ENCODE measurements at places on chromosomes 13 and 19.

DNA sequence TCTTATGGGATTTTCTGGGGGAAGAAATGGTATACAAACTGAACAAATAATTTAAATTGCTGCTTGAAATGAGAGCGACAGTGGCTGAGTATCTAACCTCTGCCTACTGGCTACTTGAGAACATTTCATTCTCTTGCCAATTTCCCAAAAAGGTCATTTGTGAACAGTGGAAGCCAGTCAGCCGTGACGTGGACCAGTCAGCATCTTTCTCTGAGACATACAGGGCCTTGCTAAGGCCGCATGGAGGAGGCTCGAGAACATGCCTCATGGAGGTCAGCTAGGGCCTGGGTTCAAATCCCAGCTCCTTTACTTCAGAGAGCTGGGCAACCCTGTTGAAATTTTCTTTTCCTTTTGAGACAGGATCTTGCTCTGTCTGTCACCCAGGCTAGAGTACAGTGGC lies 20.3 kb downstream of the ZC3H4 start:
- no peak for DNase-seq

GRCh38 chr13:40983725-40984667 lies 35.1 kb downstream of the ELF1 start:
- no peak for DNase-seq

DNA sequence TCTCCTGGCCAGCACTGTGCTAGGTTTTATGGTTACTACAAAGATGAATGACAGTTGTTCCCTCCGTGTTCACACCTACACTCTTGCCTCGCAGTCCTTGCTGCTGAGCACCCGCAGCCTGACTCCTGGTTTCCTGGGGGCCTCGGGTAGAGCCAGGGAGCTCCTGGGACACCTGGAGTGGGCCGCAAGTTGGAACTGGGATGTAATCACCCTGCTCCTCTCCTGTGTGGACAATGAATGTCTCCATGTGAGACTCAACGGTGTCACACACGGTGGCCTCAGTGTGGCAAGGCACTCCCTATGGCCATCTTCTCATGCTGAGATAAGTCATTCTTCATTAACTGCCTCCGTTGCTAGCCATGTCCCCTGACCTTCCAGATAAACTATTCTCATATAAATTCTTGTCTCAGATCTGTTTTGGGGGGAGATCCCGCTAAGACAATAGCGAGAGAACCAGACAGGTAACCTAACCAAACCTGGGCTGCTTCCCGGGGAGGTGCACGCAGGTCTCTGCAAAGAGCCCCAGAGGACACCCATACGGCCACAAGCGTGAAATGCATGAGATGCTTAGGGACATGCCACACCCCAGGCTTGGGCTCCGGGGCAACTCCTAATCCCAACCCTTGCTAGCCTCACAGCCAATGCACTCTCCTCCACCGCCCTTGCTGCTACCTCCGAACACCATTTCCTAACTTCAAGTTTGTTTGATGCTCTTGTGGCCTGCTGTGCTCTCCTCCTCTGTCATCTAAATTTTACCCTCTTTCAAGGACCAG lies 87.2 kb upstream of the IRS2 start:
- DNase-seq = no peak

DNA sequence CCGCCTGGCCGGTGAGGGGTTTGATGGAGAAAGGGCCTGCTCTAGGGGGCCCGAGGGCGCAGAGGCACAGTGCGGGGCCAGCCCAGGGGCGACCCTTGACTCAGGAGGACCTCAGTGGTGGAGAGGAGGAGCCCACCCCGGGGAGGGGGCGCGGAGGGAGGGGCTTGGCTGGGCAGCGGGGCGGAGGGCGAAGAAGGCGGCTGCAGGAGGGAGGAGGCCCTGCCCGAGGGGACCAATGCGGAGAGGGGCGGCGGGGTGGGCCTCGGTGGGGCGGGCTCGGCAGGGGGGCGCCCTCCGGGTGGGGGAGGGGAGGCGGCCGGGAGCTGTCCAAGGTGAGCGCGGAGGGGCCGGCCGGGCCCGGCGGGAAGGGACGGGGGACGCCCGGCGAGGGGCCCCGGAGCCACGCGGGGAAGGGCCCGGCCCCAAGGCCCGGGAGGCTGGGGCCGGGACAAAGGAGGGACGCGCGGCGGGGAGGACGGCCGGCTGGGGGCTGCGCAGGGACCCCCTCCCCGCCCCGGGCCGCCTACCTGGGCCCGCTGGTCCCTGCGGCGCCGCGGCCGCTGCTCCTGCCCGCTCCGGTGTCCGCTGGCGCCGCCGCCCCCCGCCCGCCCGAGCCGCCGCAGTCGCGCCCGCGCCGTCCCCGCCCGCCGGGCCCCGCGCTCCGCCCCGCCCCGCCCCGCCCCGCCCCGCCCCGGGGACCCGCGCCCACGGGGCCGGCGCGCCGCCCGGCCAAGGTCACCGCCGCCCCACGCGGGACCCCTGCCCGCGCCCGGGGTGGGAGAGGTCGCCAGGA lies at the start of gene DIRAS1:
Gene DIRAS1, minus strand, starts transcription at position 596 of the 793 bp plus-strand sequence. CDS start 3,566 bp downstream, outside the sequence.
- DNase-seq = no peak

GRCh38 chr13:112068540-112069060 lies 1.7 kb downstream of the SOX1 start:
- no peak for DNase-seq

DNA sequence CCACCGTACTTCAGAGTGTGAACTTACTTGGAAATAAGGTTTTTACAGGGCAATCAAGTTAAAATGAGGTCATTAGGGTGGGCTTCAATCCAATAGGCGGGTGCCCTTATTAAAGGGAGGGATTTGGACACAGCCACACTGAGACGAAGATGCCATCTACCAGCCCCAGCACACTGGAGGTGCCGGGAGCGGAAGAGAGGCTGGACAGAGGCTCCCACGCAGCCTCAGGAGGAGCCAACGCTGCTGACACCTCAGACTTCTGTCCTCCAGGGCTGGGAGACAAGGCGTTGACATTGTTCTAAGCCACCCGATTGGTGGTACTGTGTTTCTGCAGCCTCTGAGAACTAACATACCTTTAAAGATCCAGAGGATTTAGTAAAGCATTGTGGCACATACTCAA lies 12.6 kb upstream of the RAB20 start:
- no peak for DNase-seq

GRCh38 chr13:62003452-62003851 lies 587.8 kb upstream of the PCDH20 start:
- no peak for DNase-seq

GRCh38 chr19:35332817-35333216 lies 3.8 kb downstream of the CD22 start:
- no peak for DNase-seq

DNA sequence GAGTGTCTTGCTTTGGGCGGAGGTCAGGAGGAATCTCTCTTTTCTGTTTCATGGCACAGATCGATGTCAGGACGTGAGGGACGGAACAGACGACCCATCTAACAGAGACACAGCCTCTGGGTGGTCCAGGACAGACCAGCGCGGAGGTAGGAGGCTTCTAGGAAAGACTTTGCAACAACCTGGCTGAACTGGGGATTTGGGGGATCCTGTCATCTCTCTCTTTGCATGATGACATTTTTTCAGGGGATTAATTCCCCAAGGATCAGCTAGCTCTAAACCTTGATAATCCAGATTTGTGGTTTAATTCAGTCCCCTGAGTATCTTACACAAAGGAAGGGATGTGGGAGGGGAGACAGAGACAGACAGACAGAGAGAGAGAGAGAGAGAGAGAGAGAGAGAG lies 14.4 kb downstream of the CABP5 start:
- no peak for DNase-seq

- DNase-seq = no peak
Observed at GRCh38 chr13:30720172-30720869, 15.0 kb upstream of the ALOX5AP start.

GRCh38 chr13:46868091-46868490 lies 28.8 kb downstream of the HTR2A start:
- DNase-seq = no peak

- no peak for DNase-seq
Observed at GRCh38 chr19:4557971-4558941, 1.2 kb downstream of the SEMA6B start.

GRCh38 chr13:43953370-43953769 lies 73.7 kb downstream of the LACC1 start:
- DNase-seq = no peak

- DNase-seq = no peak
Observed at GRCh38 chr19:11347546-11348039, 1.3 kb downstream of the CCDC159 start.

- DNase-seq = no peak
Observed at GRCh38 chr13:84917252-84917878, 881.9 kb downstream of the SLITRK6 start.

GRCh38 chr13:59954601-59955000 lies 209.1 kb downstream of the DIAPH3 start:
- DNase-seq = no peak

DNA sequence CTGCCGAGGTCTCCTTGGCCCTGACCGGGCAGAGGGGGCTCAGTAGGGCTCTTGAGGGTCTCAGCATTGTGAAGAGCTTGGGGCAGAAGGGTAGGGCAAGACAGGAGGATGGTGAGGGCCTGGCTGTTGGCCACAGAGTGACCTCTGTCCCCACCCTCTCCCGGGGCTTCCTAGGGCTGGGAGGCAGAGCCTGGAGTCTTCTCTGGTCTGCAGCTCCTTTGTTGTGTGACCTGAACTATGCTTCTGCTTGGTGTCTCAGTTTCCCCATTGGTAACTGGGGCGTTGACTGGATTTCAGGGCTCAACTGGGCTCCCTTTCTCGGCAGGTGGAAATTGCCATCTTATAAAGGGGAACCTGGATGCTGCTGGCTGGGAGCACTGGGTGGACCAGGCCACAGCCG lies 30.1 kb upstream of the PEPD start:
- no peak for DNase-seq

- no peak for DNase-seq
Observed at GRCh38 chr13:71513411-71514033, 353.5 kb downstream of the DACH1 start.

- DNase-seq = peak; percentile 36
Observed at GRCh38 chr19:43765109-43765876, 10.5 kb upstream of the SMG9 start.

DNA sequence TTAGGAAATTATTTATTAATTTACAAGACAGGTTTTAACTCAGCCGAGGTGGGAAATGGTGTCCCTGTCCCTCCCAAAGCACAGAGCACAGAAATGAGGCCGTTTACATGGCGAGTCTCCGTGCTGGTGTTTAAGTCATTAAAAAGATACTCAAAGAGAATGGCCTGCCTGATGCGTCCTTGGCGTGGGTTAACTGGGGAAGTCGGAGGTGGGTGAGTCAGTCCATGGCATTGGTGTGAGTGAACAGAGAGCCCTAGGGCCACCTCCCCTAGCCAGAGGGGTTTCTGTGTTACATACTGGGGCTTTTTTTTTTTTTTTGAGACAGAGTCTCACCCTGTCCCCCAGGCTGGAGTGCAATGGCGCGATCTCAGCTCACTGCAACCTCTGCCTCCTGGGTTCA lies 3.9 kb downstream of the FEM1A start:
- DNase-seq = no peak

DNA sequence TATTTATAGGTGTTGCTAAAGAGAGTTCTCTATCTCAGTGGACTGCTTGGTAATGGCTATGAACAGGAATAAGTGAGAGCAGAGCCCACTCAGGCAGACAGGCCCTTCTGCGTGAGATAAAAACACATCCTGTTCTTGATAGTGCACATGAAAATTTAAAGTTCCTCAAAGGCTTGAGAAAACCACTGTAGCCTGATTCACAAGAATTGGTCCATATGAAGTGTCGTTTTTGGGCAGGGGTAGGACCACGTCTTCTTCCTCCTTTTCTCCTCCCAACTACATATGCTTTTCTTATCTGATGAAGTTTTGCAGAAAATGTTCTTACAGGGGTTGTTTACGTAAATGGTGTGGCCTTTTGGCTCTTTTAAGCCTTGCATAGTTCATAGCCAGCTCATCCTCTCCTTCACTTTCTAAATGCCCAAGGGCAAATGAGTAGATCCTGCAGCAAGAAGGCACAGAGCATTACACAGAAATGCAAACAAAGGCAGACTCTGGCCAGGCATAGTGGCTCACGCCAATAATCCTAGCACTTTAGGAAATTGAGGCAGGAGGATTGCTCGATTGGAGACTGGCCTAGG lies 53.8 kb downstream of the RNF6 start:
- DNase-seq = no peak

DNA sequence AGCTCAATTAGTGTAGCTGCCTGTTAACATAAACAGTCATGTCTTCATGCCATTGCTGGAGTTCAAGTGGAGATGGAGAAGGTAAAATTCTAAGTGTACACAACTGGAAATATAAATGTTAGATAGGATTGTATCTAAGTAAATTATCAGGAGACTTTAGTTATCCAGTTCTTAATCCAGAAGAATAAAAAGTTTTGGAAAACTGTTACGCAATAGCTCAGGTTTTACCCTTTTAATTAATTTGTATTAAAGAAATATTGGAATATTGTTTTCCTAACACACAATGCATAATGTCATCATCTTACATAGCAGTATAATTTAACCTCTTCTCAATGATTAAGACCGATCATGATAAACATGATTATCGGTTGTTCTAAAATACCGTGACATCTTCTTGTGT lies 2.8 kb downstream of the SLC10A2 start:
- no peak for DNase-seq

DNA sequence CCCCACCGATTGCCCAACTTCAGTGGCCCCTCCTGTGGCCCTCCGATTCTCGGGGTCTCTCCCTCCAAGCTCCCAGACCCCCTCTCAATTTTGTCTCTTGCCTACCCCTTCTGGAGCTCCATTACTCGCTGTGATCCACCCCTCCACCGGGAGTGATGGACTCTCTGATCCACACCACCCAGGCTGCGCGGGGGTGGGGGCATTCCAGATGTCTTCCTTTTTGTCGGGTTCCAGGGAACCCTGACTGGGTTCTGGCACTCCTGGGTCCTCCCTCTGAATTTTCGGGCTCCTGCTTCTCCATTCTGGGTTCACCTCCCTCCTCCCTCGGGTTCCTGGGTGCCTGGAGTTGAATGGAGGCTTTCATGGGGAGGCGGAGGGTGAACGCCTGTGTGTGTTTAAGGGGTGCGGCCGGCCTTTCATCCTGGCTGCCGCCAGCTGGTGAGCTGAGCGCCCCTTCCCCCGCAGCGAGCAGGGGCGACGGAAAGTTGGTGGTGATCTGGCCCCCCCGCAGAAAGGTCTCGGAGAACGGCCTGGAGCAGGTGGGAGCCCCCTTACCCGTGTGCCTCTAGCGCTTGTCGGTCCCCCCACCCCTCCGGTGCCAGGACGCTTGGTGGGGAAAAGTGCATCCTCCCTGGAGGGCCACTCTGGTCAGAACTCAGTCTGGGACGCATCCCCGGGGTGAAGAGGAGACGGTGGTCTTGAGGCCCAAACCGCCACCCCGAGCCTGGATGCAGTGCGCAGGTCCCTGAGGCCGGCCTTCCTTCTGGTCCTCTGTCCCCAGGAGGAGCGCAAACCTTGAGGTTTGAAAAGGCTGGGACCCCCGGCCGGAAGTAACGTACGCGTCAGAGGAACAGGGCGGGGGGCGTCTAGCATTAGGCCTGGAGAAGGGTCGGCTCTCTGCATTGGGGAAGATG lies 1.6 kb downstream of the MISP3 start:
- DNase-seq = no peak
